ENCODE measurements at places on chromosomes 7 and 10.

- DNase-seq = no peak
Observed at GRCh38 chr10:110110338-110110737, 97.1 kb upstream of the MXI1 start.

DNA sequence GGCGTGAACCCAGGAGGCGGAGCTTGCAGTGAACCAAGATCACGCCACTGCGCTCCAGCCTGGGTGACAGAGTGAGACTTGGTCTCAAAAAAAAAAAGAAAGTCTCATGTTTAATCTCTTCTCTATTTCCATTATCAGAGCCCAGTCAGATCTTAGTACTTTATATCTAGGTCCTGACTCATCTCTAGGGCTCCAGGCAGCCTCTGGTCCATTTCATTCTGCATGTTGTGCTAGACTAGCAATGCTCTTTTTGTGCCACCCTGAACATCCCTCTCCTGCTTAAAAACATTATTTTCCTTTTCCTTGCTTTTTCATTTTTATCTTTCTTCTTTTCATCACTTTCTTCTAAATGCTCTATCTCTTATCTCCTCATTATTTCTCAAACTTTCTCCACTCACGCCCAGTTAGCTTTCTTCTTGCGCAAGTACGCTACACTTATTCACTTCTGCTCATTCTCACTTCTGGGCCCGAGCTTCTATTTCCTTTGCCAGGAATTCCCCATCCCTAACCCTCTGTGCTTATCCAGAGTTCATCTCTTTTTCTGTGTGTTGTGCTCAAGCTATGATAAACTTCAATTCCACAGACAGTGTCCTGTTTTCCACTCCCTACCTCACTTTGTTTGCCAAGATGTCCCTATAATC is 63.9 kb downstream of the BTAF1 start:
- no peak for DNase-seq

- DNase-seq = no peak
Observed at GRCh38 chr7:103772171-103772773, 217.2 kb downstream of the RELN start.

GRCh38 chr10:35555962-35556930 is 48.9 kb upstream of the GJD4 start:
- no peak for DNase-seq

Measured in AG09309 (cell line).